ENCODE measurements at places on chromosomes 5 and 9. TPM values are rescaled to one million over a fixed set of nuclear protein-coding genes. Genes with fewer than 3 reads are reported as not detected.
A peak's percentile ranks its signal among the peaks of the same experiment; 100 is the strongest.

The PROB1 gene
- 9.2 TPM for total RNA-seq

The PCDHA1 gene
- not detected for total RNA-seq

The SLC34A1 gene
- total RNA-seq: not detected

DNA sequence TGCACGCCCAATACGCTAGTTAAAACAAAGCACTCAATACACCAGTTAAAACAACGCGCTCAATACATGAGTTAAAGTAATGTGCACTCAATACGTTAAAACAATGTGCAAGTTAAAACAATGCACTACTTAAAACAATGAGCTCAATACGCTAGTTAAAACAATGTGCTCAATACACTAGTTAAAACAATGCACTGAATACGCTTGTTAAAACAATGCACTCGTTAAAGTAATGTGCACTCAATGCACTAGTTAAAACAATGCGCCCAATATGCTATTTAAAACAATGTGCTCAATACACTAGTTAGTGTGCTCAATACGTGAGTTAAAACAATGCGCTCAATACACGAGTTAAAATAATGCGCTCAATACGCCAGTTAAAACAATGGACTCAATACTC, 185.0 kb downstream of the TRIO start:
- no peak for DNase-seq

- no peak for DNase-seq
Observed at GRCh38 chr5:127988146-127988760, 95.3 kb upstream of the SLC12A2 start.

DNA sequence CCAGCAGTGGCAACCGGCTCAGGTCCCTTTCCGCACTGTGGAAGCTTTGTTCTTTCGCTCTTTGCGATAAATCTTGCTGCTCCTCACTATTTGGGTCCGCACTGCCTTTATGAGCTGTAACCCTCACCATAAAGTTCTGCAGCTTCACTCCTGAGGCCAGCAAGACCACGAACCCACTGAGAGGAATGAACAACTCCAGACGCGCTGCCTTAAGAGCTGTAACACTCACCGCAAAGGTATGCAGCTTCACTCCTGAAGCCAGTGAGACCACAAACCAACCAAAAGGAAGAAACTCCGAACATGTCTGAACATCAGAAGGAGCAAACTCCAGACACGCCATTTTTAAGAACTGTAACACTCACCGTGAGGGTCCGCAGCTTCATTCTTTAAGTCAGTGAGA, 103.5 kb downstream of the GLIS3 start:
- DNase-seq: no peak

- DNase-seq: no peak
Observed at GRCh38 chr5:133992429-133993155, 12.2 kb downstream of the VDAC1 start.

- peak; percentile 74 for DNase-seq
Observed at GRCh38 chr9:136201609-136202453, 3.1 kb downstream of the LHX3 start.

Data from activated CD4-positive, alpha-beta T cell treated with anti-CD3 and anti-CD28 coated beads, Interleukin-2, amount 10 ng/mL, durations not matched to agents 24 days and 14 days (primary cell).